NCI-H1436 treated with DMSO at 0.1 percent for 48 hours (cell line): ENCODE measurements at places on chromosomes 13 and 19.

- DNase-seq: no peak
Observed at GRCh38 chr13:21884299-21884909, 213.5 kb downstream of the FGF9 start.

- DNase-seq: no peak
Observed at GRCh38 chr19:19261350-19262189, 11.5 kb downstream of the TM6SF2 start.

DNA sequence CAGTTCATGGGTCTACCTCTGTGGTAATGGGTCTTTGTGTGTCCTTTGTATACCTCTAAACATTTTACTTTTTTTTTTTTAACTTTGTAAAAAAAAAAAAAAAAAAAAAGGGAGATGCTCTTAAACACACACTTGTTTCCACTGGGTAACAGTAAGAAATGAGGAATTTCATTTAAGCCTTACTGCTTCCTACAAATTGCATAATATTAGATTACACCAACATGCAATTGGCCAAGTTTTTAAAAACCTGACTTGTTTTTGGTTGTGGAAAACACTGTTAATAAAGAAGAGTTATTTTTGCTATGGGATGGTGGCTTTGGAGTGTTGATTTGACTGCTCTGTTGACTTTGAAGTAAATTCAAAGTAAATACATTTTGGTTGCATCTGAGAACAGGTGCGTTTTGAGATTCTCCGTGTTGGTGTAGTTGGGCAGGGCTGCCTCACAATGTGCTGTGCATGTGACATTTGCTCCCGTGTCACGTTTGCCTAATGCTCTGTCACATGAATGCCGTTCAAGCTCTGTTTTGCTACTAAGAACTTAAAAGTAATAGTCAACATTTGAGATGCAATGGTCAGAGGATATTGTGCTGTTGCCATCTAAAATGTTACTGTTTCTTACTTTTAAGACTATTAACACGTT is 202.4 kb downstream of the LMO7 start:
- no peak for DNase-seq

GRCh38 chr13:100619940-100620339 is 31.4 kb upstream of the GGACT start:
- DNase-seq: no peak

- no peak for DNase-seq
Observed at GRCh38 chr19:35738021-35738886, 4.0 kb downstream of the IGFLR1 start.

GRCh38 chr19:588741-589692 is 664 bp upstream of the HCN2 start:
- peak; percentile 31 for DNase-seq

GRCh38 chr19:50050406-50051227 is 24.8 kb downstream of the ZNF473 start:
- DNase-seq: no peak

DNA sequence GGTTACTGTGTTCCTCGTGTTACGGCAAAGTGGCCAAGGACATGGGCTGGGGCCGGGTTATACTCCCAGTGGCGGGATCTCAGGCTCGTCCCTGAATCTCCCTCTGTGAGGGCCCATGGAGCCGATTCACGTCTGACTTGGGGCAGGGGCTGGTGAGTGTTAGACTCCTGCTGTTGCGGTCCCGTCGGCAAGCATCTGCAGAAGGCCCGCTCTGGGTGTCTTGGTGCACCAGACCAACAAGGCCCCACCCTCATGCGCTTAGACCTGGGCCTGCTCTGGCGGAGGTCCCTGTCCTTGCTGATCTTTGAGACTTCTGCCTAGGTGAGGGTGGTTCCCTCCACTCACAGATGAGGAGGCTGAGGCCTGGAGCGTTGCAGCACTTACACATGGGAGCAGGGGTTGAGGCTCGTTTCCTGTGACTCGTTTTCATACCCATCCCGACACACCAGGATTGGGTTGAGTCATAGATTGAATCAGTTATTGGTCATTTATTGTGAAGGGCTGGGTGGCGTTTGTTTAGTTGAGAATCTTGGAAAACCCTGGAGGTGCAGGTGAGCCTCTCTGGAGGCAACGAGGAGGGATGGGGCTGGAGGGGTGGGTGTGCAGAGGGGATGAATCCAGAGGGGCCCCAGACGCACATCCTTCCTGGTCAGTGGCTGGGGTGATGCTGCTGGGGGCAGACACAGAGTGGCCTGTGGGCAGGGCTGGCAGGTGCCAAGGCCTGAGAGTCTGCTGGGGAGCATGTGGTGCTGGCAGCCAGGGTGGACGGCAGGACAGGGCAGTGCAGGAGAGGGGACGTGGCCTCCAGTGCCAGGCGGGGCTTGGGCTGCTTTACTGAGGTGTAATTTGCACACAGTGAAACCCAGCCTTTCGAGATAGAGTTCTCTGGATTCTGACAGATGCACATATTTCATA is 4.6 kb downstream of the EPN1 start:
- DNase-seq: no peak

DNA sequence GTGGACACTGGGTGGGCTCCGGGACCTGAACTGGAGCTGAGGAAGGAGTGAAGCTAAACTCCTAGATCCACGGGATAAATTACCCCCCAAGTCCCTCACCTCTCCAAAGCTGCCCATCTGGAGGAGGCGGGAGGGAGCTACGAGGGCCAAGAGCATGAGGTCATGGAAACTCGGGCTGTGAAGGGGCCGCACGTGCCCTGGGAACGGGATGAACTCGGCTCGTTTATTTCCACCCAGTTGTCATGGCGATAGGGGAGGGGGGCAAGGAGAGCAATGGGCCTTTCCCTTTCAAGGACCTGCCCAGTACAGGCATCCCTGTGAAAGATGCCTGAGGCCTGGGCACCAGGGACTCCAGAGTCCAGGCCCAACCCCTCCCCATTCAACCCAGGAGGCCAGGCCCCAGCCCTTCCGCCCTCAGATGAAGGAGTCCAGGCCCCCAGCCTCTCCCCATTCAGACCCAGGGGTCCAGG is 3.8 kb downstream of the PPP1R12C start:
- no peak for DNase-seq

DNA sequence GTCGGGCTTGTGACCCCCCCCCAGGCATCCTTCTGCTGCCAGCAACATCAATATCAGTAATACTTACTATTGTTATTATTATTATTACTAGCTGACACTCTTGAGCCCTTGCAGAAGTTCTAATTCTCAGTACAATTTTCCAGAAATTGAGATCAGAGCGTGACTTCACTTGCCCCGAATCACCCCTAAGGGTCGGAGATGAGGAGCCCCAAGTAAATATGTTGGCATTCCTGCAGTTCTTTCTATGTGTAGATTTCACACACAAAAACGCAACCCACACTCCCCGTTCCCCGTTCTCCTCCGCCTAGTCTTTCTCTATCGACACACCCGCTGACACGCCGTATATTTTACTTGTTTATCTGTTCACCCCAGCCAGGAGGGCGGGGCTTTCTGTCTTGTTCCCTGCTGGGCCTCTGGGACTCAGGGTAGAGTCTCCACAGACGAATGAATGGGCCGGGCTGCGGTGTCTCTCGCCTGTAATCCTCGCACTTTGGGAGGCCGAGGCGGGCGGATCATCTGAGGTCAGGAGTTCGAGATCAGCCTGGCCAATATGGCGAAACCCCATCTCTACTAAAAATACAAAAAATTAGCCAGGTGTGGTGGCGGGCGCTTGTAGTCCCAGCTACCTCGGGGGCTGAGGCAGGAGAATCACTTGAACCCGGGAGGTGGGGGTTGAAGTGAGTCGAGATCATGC is 14.7 kb downstream of the TLE5 start:
- DNase-seq: peak; percentile 80

DNA sequence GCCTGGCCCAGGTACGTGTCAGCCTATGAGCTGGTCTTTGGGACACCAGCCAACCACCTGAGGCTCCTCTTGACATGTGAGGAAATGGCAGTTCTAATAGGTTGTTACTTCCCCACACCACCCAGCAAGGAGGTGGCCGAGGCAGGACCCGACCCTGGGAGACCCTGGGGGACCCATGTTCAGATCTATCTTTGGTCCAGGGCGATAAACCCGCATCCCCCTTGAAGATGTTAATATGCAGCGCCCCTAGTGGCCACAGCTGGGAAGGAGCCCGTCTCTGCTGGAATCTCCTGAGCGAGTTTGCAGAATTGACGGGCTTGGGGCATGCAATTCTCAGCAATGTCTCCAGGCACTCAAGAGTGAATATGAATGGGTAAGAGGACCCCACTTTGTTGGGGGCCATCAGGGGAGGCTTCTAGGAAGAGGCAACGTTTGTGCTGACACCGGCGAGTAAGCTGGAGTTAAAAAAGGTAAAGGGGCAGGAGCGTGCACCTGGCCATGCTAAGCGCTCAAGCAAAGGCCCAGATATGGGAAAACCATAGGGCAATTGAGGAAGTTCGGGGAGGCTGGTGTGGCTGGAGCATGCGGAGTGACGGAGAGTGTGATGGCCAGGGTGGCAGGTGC is 1.5 kb upstream of the MYO1F start:
- DNase-seq: no peak

GRCh38 chr13:63403733-63404132 is 1988.1 kb upstream of the PCDH20 start:
- DNase-seq: no peak

GRCh38 chr13:64314331-64314730 is 2898.7 kb upstream of the PCDH20 start:
- DNase-seq: no peak

DNA sequence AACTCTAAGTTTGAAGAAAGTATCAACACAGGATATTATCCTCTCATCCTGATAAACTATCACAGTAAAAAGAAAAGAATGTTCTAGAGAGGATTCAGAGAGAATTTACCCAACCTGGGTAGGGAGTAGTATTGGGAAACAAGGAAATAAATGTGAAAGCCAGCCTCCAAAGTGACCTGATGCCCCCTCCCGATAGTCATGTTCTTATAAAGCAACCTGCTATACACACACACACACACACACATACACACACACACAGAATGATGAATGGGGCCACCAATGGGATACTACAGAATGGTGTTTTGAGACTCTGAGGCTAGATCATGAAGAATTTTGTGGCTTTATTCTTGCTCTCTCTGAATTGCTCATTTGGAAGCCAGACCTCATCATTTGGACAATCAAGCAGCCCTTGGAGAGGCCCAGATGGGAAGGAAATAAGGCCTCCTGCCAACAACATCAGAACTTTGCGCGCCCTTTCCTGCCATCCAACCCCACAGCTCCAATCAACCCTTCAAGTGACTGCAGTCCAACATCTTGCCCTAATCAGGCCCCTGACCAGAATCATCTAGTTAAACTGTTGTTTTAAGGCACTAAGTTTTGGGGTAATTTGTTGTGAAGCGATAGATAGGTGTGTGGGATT is 807.9 kb upstream of the ARGLU1 start:
- DNase-seq: no peak
